ENCODE measurements at places on chromosomes 3 and 15.

DNA sequence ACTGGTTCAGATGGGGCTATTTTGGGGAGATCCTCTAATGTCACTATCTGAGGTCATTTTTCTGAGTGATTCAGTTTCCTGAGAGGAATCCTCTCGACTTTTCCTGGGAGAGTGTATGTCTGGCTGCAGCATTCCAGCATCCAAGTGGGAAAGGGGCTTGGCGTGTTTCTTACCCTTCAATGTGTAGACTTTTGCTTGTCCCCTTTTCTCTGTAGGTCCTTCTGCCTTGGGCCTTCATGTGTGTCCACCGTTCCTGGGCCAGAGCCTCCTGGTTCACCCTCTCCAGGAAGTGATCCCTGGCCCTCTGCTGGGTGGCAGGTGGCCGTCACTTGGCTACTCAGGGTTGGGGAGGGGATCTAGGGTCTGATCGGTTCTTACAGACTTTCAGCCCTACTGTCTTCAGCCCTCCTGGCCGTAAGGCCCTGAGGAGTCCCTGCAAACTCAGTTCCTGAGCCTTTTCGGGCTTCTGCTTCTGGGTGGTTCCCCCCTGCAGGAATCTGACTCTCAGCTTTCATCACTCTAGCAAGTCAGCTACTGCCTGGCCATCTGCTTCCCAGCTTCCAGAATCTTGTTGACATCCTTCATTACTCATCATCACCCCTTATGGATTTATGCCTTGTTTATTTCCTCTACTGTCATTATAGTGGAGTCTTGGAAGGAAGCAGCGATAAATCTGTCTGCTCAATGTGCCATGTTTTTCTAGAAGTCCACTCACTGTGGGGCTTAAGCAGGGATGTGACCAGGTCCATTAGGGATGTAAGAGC lies 36.5 kb downstream of the GOLGA6L10 start:
- peak; percentile 48 for DNase-seq

- peak; percentile 86 for DNase-seq
These were observed 2.5 kb downstream of the ANP32A start for GRCh38 chr15:68818066-68818768.

- no peak for DNase-seq
These were observed 100.1 kb downstream of the TPRA1 start for GRCh38 chr3:127490271-127491023.

GRCh38 chr15:75702436-75702835 lies 10.2 kb downstream of the CSPG4 start:
- no peak for DNase-seq

DNA sequence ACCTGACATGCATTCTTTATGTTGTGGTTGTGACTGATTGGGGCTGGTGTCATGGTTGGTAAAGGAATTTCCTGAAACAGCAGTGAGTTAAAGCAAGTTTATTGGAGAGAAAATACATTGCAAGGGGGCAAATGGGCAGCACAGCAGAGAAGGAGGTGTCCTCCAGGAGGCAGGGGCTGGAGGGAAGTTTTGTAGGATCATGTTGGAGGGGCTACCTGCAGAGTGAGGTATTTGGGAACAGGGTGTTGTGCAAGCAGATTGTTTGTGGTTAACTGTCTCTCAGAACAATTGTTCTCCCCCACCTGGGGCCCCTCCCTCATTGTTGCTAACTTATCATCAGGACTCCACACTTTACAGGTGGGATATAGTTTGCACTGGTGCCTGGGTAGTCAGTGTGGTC lies 196.0 kb downstream of the NSUN3 start:
- no peak for DNase-seq

DNA sequence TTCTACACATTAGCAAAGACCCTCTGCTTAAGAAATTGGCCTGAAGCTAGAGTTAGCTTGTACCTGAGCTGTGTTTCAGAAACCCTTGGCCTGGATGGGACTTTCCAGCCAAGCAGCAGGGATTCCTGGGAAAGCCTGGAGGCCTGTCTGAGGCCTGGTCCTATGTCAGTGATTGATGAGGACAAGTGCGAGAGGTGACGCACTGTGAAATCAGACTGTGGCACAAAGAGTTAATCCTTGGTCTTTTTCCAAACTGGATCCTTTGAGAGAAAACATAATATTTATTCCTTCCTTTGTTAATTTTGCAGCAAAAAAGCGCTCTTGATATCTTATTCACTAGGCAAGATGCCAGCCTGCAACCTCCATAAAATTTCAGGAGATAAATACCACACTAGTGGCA lies 225.0 kb upstream of the ATP11B start:
- DNase-seq = no peak

DNA sequence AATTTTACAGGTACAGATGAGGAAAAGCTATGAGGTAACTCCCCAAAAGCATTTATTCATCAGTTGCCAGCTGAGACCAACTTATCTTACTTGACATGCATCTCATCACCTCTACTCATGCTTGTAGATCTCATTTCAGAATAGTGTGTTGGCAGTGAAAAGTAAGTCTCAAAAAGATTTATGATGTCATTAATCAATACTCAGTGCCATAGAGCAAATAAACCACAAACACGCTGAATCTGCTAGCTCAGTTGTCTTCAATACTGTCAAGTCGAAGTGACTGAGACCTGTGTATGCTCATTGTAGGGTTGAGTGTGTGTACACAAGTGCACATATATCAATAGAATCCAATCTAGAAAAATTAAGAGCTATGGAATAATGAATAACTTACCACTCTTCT lies 413.5 kb downstream of the CNTN3 start:
- no peak for DNase-seq

DNA sequence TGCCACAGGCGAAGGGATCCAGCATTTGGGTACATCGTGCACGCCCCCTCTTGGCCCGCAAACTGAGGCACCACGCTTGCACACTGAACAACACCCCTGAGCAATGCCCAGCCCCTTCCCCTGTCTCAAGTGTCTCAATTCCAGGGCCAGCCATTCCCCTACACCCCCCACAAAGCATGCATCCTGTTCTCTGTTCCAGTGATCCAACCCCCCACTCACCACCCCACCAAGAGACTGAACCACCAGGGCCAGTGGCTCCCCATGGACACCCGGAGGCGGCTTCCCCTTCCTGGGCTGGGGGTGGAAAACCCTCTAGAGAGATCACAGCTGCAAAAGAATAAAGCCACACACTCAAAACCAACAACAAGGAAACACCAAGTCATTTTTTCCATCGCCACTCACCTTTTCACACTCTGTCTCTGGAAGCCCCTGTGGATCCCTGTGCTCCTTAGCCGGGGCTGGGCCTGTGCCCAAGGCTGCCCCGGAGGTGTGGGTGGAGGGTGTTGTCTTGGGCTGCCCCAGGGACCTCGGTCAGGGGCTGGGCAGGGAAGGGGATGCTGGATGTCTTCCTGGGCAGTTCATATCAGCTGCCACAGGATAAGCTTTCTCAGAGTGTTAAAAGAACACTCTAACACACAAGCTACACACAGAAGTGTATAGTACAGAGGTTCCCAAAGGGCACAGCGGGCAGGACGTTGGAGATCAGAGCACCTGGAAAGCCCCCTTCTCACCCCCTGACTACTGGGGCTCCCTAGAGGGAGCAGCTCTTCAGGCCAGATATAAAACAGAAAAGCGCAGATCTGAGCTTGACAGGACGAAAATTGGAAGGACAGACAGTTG lies 92.5 kb downstream of the CHSY1 start:
- no peak for DNase-seq

DNA sequence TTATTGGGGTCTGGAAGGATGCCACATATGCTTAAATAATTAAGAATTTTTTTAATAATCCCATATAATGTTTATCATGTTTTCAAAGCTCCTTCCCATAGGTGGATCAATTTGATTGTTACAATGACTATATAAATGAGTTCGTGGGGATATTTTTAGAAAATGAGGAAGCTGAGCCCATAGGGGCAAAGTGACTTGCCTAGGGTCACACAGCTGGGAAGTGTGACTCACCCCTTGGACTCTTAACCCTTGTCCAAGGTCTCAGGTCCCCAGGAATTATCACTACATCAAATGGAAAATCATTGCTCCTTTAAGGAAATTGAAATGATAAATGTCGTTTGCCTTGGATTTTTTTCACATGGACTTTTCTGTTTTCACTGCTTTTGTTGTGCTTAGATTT lies 161.2 kb upstream of the RGMA start:
- no peak for DNase-seq

DNA sequence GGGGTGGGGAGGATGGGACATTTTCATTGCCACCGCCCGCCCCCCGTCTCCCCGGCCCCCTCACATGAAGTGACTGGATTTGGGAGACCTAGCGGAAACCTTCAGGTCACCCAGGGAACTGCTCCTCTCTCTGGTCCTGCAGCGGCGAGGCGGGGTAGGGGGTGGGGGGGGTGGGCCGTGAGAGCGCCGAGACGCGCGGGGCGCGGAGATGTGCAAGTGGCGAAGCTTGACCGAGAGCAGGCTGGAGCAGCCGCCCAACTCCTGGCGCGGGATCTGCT lies 712 bp upstream of the MME start:
- DNase-seq = no peak

DNA sequence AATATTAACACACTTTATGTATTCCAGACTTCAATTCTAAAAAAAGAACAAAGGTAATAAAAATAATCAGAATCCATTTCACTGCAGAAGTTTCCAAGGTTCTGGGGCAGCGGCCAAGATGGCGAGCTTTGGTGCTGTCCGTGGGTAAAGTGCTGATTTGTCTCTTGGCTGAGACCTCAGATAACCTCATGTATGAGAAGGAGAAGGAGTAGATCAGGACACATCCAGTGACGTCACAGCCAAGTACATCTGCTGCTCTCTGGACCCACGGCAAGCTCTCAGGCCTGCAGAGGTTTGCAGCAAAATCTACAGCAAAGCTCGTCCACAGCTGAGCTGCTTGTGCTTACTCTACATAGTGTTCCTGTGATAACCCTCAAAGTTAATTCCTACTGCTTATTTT lies 165.7 kb downstream of the MAGI1 start:
- no peak for DNase-seq

DNA sequence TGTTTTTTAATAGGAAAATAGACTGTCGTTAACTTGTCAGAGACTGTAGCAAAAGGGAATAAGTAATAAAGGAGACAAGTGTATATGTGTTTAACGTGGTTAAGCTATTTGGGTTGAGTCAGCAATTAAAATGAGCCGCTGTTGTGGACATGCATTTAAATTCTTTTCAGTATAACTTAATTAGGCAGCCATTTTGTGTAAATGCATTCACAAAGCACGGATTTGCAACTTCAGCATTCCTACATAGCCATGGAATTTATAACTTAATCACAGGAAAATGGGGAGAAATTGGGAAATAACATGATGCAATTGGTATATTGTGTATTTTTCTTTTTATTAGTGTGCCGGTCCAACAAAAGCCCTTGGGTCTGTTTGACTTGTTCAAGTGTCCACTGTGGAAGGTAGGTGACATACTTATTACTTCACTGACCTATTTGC lies 27.9 kb downstream of the USP3 start:
- no peak for DNase-seq

GRCh38 chr15:76345880-76346668 lies 9.5 kb downstream of the ISL2 start:
- no peak for DNase-seq

GRCh38 chr15:82150645-82151044 lies 104.8 kb upstream of the MEX3B start:
- no peak for DNase-seq

All from left forelimb (tissue), 1 donor.